Osteocyte (in vitro differentiated cells): ENCODE measurements at places on chromosomes 16 and 17. TPM values are rescaled to one million over a fixed set of nuclear protein-coding genes. Genes with fewer than 3 reads are reported as not detected.

Gene ZNF385C
- 0.16 TPM in 1 of 2 replicates, not detected in the other for total RNA-seq

- DNase-seq = no peak
Measured at GRCh38 chr17:48769009-48769675, 40.6 kb upstream of the HOXB13 start.

- no peak for DNase-seq
Measured at GRCh38 chr17:78046923-78047322, 81.6 kb downstream of the TMC6 start.

Gene DNAAF8
- 1.2 and 1.7 TPM in 2 replicates for total RNA-seq

Gene SPPL2C
- not detected in 2 replicates for total RNA-seq

DNA sequence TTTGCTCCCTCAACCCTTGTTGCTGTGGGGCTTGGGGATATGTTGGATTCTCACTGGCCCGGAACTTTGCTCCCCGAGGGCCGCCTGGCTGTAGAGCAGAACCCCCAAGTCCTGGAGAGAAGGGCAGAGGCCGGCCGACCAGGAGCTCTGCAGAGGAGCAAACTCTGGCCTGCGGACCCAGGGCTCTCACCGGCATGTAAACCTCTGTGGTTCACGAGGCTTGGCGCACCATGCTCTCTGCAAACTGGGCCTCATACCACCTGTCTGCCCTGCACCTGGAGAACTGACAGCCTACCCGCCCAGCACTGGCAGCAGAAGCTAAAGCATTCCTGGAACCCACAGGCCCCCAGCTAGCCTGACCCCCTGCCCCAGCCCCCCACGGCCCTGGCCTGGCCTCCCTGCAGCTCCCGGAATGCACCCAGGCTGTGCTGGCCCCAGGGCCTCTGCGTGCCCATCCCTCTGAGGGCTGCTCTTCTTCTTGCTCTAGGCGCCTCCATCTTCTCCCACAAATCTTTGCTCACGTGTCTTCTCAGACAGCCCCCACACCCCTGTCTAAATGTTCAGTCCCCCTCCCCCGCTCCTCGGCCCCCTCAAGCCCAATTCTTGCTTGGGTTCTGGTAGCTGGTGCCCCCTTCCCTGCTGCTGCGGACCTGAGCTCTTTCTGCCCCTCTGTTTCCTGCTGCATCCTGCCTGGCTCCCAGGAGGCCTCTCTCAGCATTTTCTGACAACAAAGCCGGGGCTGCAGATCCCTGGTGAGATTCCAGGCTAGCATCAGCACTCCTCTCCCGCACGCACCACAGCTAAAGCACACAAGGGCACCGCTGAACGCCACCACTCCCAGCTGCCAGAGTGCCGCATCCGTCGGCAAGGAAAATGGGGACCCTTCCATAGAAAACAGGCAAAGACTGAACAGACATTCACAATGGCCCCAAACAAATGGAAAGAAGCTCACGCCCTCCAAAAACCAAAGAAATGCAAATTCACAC lies 23.3 kb downstream of the ACTG1 start:
- DNase-seq = no peak

GRCh38 chr17:30160419-30161172 lies 44.0 kb downstream of the NSRP1 start:
- no peak for DNase-seq

- DNase-seq = no peak
Measured at GRCh38 chr17:3528403-3528851, 29.2 kb downstream of the TRPV3 start.

- no peak for DNase-seq
Measured at GRCh38 chr17:31499771-31500554, 108.5 kb downstream of the RAB11FIP4 start.
